Right renal cortex interstitium (tissue), 3 donors: ENCODE measurements at places on chromosomes 4 and X.

- no peak for DNase-seq
Observed at GRCh38 chrX:20205927-20206708, 60.6 kb downstream of the RPS6KA3 start.

- no peak for DNase-seq
Observed at GRCh38 chr4:124155239-124155638, 557.3 kb downstream of the ANKRD50 start.

DNA sequence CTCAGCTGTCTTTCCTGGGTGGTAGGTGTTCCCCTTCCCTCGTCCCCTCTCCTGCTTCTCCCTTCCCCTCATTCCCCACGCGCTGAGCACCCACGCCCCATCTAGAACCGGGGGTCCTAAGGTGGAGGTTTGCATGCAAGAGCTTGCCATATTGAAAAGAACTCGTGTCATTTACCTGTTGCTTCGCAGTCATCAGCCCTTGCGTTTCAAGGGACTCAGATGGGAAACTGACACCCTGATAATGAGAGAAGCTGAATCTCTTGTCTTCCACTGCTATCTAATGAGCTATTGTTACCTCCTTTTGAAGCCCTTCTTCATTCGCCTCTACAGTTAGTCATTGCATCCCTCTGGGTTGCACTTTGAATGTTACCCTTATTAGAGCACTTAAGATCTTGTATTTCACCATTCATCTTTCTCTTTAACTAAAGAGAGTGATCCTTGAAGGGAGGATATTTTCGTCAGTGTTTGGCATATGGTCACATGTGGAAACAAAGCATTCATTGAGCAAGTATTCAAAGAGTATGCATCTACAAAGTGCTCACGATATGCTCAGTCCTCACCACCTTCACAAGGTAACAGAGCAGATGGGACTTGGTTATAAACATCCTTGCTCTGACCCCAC lies 25.7 kb downstream of the ARL9 start:
- DNase-seq = no peak

- no peak for DNase-seq
Observed at GRCh38 chr4:544386-545105, 31.5 kb downstream of the TMEM271 start.

GRCh38 chrX:113741744-113742143 lies 842.1 kb upstream of the HTR2C start:
- DNase-seq = no peak

- no peak for DNase-seq
Observed at GRCh38 chr4:78244705-78245485, 187.8 kb downstream of the FRAS1 start.

DNA sequence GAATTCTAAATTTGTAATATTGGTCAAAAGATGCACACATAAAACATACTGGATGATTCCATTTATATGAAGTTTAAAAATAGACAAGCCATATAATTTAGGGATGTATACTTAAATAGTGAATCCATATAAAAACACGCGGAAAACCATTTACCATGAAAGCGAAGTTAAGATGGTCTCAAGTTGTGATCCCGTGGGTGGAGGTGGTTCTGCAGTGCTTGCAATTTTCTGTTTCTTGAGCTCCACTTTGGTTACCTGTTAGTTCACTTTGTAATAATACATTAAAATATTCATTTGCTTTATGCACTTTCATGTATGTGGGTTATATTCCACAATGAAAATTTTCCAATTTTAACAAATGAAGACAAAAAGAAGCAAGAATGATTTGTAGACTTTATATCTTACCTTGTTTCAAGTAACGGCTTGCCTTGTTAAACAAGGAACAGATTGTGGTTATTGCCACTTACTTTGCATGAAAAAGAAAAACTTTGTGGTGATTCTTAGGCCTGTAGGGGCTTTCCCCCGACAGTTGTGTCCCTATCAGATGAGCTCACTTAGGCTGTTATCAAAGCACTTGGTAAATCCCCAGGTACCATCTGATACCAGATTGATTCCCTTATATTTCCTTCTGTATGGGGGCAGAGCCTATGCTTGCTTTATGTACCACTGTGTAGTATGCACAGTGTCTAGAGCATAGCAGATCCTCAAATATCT lies 12.2 kb downstream of the UCP1 start:
- no peak for DNase-seq

DNA sequence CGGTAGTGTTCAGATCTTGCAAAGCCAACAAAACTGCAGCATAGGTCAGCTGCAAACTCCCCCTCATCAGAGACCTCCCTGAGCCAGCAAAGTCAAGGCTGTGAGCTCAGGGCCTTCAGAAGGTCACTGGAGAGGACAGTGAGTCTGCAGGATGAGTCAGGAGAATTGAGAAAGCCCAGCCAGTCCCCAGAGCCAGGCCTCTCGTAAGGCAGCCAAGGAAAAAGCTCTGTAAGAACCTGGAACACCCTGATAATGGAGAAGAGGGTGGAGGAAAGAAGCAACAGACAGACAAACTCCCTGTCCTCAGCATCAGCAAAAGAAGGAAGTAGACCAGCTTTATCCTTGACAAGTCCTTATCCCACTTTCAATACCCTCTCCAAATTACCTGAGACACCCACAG lies 33.0 kb downstream of the GRIA3 start:
- DNase-seq = no peak

GRCh38 chr4:77028246-77028645 lies 47.5 kb downstream of the CCNI start:
- no peak for DNase-seq
